Progenitor cell of endocrine pancreas (in vitro differentiated cells): ENCODE measurements at places on chromosomes 13 and 19.

DNA sequence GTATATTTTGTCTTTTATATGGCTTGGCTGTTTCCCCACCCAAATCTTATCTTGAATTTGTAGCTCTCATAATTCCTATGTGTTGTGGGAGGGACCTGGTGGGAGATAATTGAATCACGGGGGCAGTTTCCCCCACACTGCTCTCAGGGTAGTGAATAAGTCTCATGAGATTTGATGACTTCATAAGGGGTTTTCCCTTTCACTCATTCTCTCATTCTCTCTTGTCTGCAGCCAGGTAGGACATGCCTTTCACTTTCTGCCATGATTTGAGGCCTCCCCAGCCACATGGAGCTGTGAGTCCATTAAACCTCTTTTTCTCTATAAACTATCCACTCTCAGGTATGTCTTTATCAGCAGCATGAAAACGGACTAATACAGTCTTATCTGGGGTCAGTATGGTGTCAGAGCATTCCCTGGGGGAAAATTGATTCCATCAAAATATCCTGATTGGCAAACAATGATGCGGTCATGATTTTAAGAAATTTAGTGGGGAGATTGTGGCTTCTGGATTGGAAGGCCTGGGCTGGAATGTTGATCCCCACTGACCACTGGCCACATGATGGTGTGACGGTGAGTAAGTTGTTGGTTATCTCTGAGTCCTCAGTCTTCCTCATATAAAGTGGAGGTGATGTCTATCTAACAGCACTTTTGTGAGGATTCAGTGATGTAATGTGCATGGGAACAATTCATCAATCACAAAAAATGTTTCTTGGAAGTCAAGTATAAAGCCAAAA is 27.5 kb upstream of the ANKRD10 start:
- DNase-seq = no peak

DNA sequence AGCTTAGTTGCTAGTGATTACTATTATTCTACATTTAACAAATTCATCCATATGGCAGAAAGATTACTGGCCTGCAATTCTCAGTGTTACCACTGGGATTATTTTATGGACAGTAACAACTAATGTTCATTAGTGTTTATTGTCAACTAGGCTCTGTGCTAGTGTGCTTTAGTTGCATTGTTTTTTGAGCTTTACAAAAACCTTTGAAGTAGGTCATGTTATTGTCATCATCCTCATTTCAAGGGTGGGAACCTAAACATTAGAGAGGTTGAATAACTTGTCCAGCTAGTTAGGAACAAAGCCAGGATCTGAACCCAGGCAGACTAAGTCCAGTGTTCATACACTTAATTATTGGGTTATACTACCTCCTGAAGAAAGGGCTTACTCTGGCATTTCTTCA is 27.8 kb upstream of the TDRD3 start:
- no peak for DNase-seq

DNA sequence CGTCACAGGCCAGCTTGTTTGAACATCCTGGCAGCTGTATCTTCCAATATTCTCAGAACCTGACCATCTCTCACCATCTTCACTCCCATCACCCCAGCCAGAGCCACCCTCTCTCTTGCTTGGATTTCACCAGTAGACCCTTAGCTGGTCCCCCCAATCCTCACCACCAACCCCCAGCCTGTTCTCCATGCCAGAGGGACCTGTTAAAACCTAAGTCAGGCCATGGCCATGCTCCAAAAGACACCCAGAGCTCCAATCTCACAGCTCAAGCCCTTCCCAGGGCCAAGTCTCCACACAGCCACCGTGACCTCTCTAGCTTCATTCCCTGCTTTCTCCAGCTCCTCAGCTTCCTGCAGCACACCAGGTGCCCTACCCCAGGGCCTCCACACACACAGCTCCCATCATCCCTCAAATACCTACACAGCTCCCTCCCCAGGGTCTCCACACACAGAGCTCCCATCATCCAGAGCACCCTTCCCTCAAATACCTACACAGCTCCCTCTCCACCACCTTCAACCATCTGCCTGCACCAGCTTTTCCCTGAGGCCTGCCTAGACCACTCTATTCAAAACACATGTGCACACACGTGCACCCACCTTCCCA is 13.8 kb downstream of the EPS8L1 start:
- no peak for DNase-seq

- DNase-seq = no peak
These were observed 39.3 kb downstream of the C13orf46 start for GRCh38 chr13:113934576-113934975.

GRCh38 chr13:99894840-99895443 is 76.6 kb downstream of the ZIC5 start:
- DNase-seq = no peak

- no peak for DNase-seq
These were observed 63.0 kb downstream of the TBC1D4 start for GRCh38 chr13:75418997-75419396.

- DNase-seq = peak; percentile 38
These were observed 106.8 kb upstream of the SPATA13 start for GRCh38 chr13:24053519-24054251.

DNA sequence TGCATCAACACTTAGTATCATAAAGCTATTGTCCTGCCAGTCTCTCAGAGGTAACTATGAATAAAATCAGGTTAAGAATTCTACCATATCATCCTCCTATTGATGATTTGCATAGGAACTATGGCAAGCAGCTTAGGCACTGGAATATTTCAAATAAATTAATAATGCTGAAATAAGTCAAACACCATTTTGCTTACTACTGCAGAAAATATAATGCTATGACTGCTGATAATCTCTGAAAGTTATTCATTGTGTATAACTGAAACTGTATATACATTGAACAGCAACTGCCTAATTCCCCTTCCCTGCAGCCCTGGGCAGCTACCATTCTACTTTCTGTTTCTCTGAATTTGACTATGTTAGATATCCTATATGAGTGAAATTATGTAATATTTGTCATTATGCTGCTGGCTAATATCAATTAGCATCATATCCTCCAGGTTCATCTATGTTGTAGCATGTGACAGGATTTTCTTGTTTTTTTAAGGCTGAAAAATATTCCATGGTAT is 318.8 kb upstream of the SGCG start:
- no peak for DNase-seq

GRCh38 chr13:50030315-50030714 is 15.1 kb downstream of the KCNRG start:
- no peak for DNase-seq

GRCh38 chr13:112768795-112769481 is 79.1 kb downstream of the ATP11A start:
- DNase-seq = no peak

DNA sequence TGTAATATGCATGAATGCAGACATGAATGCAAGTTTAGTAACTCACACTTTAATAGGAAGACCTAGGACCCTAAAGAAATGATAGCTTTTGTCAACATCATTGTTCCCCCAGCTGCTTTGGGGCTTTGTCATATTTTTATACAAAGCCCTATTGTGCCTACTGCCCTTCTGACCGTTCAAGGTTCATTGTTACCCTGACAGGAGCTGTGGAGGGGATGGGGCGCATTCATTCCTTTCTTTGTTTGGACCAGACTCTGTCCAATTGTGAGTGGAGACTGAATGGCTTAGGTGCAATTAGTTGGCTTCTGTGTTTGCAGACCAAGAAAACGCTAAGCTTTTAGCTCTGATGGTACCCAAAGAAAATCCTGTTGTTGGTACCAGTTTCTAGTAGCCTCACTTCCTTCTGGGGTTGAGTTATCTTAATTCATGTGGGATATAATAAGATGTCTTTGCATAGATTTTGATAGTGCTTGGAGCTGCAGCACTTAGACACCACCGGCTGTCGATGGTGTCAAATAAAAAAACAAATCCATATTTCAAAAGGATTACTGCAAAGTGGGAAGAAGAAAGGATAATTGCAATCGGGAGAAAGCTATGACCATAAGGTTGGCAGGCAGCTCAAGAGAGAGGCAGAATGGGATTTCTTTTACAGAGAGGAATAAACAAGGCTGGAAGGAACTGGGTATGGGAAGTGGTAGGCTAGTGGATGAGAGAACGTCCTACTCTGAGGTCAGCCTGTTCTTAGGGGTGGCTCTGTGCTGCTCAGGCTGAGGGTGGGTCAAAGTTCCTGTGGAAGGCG is 133.9 kb upstream of the TMTC4 start:
- DNase-seq = no peak

DNA sequence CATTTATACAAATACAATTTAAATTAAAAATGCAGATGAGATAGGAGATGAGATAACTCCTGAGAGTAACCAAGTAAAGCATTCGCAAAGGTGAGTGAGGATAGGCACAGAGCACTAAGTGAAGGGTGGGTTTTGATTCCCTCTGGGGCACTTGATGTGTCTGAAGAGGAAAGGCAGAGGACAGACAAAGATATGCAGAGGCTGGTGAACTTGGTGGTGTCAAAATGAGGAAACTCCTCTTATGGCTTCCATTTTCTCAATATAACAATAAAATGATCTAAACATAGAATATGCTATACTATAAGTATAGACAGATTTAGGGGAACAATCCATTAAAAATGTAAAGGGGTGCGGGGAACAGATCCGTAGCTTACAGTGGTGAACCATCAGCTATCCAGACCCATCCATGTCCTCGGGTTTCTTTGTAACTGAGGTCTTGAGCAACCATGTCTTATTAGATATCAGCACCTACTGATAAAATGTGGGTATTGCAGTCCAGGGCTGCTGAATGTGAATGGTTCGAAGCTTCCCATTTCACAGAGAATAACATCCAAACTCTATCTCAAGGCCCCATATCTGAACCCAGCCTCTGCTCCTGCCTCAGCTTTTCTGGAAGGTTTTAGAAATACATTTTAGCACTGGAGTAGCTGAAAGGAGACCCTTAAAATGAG is 73.9 kb upstream of the SLC10A2 start:
- DNase-seq = no peak

DNA sequence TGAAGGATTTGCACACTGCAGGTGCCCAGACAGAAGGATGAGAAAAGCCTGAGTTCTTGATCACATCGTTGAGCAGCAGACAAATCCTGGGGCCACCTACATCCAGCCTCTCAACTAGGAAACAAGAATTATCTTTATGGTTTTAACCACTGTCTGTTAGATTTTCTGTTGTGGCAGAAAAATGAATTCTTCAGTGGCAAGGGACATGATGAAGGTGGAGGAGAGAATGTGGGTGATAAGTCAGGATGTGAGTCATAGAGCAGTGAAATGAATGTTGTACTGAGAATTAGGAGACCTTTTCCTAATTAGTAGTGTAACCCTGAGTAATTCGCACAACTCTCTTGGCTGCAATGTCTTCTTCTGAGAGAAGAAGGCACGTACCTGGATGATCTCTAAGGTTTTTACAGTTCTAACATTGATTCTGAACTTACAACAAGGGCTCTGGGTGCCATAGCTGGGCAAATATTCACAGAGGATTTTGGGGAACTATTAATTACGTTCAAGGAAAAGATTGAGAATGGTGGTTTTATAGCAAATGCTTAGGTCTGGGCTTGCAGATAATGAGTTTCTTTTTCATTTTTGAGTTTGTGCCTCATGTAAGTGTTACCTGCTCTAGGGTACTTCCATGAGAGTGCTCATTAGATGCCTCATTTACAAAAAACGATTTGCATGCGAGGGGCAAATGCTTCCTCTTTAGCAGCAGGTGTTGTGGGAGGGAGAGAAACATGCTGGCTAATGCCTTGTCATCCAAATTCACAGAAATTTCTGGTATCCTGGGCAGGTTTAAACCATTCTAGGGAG is 111.0 kb upstream of the KL start:
- no peak for DNase-seq

GRCh38 chr13:62088165-62088564 is 672.5 kb upstream of the PCDH20 start:
- DNase-seq = no peak

DNA sequence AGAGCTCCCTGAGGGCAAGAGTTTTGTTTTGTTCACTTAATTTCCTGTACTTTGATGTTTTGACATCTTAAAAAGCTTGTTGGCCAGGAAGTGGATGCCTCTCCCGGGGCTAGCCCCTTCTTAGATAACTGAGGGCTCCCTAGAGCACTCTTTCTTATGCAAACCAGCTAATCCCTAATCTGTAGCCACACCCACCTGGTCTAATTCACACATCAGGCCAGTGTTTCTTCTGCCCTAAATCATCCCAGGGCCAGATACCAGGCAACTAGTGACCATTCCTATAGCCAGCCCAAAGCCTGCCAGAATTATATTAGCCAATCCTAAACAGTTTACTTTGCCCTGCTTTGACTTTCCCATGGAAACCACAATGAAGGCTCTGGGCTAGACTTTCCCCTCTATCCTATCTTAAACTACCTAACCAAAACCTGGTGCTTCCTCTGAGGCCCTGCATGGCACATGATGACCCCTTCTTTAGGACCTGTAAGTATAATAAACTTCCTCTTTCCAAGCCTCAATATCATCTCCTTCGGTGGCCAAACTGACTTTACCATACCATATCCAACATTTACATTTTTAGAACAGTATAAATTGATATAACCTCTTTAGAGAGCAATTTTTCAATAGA is 24.8 kb downstream of the WBP4 start:
- no peak for DNase-seq

- DNase-seq = no peak
These were observed 13.5 kb downstream of the PLPP2 start for GRCh38 chr19:277581-278165.

DNA sequence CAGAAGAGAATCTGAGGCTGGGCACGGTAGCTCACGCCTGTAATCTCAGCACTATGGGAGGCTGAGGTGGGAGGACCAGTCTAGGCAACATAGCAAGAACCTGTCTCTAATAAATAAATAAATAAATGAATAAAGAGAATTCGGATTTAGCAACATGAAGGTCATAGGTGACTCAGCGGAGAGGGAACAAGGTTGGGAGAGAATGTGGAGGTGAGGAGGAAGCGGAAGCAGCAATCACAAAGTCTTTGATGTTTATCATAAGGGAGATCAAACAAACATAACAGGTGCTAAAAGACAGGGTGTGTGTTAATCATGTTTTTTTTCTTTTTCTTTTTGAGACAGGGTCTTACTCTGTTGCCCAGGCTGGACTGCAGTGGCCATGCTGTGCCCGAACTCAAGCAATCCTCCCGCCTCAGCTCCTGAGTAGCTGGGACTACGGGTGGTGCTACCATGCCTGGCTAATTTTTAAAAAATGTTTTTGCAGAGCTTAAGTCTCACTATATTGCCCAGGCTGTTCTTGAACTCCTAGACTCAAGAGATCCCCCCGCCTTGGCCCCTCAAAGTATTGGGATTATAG is 16.3 kb downstream of the PBX4 start:
- DNase-seq = no peak

GRCh38 chr19:15280915-15281683 is 48.9 kb upstream of the EPHX3 start:
- DNase-seq = no peak

GRCh38 chr13:97431171-97431764 is 2.7 kb upstream of the RAP2A start:
- DNase-seq = no peak

- DNase-seq = no peak
These were observed 46.2 kb downstream of the RNASEH2B start for GRCh38 chr13:50955798-50956197.

- no peak for DNase-seq
These were observed 62.1 kb downstream of the KLF2 start for GRCh38 chr19:16386619-16387240.

- DNase-seq = no peak
These were observed at the start of gene EHD2 for GRCh38 chr19:47713046-47714021. EHD2 (plus strand) TSS chr19:47713422; CDS start chr19:47716613, 3,191 bp downstream.

GRCh38 chr13:47594833-47595232 is 406.2 kb downstream of the SUCLA2 start:
- no peak for DNase-seq

- no peak for DNase-seq
These were observed 25.2 kb downstream of the DGKH start for GRCh38 chr13:42073683-42074082.
